ENCODE measurements at places on chromosomes 2 and 18.

- no peak for DNase-seq
These were observed 37.8 kb upstream of the TMEM18 start for GRCh38 chr2:715038-715437.

DNA sequence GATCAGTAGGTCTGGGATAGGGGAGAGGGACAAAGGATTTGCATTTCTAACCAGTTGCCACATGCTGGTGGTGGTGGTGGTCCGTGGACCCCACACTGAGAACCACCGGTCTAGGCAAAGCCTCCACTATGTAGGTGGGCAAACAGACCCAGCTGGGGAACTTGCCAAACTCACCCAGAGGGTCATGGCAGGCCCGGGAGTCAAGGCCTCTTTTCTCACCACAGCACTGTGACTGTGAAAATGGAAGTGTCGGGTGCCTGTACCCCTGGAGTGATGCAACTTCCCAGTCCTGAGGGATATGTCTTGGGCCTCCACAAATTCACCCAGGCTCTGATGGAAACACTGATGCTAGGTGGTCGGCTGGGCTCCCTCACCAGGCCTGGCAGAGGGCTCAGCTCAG, 101.2 kb upstream of the SMAD2 start:
- DNase-seq, result no peak

- DNase-seq, result no peak
These were observed 216.8 kb downstream of the RAD51AP2 start for GRCh38 chr2:17301437-17301836.

DNA sequence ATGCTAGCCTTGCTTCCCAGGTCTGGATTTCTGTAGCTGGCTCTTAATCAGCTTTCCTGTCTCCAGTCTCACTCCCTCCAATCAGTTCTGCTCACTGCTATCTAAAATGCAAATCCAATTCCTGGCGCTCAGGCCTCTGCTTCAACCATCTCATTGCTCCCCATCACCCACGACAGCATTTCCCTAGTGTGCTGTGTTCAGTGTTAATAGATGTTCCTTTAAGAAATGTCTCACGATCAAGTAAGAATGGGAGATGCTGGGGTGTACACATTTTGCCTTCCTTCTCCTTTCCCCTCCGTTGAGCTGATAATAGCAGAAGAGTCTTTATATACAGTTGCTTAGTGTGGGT, 1.6 kb upstream of the PUM2 start:
- no peak for DNase-seq

DNA sequence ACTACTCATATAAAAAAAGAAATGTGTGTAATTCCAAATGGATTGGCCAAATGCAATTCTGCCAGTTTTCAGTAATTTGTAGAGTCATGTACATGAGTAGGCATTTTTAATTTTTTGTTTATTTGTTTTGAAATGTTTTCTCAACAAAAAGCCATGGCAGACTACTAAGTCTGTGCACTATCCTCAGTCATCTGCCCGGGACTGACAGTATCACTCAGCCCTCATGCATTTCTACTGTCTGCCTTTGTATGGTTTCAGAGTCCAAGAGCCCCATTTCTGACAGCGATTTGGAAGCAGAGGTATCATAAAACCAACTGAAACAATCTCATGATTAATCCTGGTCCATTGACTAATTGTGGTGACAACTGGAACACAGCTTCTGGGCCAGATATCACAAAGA, 109.9 kb upstream of the NYAP2 start:
- DNase-seq, result no peak

- DNase-seq, result no peak
These were observed 277.3 kb downstream of the MBD5 start for GRCh38 chr2:148298196-148298595.

DNA sequence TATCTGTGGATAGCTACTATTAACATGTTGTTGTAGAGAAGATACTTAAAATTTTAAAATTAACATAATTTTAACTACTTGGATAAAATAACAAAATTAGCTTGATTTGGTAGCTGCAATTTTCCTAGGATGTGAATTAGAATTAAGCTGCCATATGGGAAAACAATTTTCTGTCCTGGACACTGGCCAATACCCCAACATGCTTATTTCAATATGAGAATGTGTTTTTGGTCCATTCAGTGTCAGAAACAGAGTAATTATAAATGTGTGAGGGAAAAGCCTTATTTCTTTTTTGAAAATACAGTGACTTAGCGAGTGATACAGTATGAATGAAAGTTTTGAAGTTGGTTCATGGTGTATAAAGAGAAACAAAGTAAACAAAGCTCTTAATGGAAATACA, 948.3 kb upstream of the GYPC start:
- DNase-seq, result no peak

GRCh38 chr2:51031021-51031780, 731 bp downstream of the NRXN1 start:
- no peak for DNase-seq

- no peak for DNase-seq
These were observed 347.0 kb downstream of the KIAA1328 start for GRCh38 chr18:37175727-37176620.

DNA sequence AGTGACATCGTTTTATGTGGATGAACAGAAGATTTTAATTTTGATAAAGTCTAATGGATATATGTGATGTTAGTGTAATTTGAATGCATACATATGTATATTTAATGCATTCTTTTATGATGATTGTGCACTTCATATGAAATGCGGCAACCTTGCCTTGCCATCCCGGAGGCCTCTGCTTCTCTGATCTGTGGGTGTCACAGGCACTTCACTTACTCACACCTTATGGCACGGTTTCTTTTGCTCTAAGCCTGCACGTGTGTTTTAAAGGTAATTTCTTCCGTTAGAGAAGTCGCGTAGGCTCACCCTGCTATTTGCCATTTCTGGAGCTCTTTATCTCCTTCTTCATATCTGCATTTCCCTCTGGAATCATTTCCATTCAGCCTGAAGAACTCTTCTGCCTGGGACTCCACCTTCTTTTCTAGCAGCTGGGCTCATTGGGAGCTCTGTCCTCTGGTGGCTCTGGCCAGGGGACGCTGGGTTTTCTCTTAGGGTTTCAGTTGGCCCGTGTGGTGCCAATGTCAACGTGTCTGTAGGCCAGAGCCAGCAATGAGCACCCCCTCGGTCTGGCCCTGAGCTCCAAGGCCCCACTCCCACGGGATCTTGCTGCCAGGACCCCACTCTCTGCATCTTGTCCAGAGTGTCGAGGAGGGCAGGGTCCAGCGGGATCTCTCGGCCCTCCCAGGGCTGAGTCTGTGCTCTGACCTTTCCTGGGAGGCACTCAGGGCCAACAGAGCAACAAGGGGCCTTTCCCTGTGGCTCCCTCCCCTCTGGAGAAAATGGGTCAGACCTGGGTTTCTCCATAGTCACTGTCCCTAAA, 97.3 kb downstream of the RTP5 start:
- DNase-seq, result no peak

- DNase-seq, result no peak
These were observed 61.1 kb downstream of the ANTXR1 start for GRCh38 chr2:69073928-69074570.

DNA sequence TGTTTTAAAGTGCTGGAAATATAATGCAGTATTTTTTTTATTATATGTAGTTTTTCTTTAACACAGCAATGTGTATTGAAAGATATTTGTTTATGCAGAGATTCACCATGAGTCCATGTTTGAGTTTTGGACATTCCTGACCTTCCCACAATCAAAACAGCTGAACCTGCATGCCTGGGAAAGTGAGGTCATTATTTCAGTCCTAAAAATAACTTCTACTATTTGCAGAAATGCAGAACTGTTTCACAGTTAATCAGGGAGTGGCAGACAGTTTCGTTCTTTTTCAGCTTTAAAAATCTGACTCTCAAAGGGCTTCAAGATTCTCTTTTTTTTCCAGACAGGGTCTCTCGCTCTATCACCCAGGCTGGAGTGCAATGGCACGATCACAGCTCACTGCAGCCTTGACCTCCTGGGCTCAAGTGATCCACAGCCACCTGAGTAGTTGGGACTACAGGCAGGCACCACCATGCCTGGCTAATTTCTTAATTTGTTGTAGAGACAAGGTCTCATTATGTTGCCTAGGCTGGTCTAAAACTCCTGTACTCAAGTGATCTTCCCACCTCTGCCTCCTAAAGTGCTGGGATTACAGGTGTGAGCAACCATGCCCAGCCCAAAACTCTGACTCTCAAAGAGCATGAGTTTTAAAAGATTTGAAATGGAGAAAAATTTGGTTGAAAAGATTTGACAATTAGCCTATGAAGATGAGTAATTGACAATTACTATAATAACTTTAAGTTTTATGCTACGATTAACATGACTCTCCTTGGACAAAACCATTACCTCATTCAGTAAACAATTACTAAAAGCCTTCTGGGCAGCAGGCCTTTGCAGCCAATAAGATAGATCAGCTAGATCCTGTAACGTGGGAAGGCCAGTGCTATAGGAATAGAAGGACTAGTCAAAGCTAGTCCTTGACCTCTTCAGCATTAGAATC, 5.0 kb upstream of the MYL12B start:
- DNase-seq, result no peak

DNA sequence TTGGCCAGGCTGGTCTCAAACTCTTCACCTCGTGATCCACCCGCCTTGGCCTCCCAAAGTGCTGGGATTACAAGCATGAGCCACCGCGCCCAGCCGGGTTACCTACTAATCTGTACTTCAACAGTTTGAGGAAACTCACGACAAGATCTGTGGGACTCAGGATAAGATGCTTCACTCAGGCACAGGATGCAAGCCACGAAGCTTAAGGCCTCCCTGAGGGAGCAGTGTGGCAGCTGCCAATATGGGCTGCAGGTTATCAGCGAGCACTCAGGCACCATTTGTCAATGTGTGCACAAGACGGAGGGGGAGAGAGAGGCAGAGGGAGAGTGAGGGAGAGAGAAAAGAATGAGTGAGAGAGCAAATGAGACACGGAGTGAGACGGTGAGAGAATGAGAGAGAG, 173.6 kb upstream of the RAB6C start:
- DNase-seq, result no peak

GRCh38 chr2:17627434-17627833, 86.9 kb downstream of the VSNL1 start:
- no peak for DNase-seq

- no peak for DNase-seq
These were observed 290.2 kb upstream of the ACVR2A start for GRCh38 chr2:147554521-147555107.

DNA sequence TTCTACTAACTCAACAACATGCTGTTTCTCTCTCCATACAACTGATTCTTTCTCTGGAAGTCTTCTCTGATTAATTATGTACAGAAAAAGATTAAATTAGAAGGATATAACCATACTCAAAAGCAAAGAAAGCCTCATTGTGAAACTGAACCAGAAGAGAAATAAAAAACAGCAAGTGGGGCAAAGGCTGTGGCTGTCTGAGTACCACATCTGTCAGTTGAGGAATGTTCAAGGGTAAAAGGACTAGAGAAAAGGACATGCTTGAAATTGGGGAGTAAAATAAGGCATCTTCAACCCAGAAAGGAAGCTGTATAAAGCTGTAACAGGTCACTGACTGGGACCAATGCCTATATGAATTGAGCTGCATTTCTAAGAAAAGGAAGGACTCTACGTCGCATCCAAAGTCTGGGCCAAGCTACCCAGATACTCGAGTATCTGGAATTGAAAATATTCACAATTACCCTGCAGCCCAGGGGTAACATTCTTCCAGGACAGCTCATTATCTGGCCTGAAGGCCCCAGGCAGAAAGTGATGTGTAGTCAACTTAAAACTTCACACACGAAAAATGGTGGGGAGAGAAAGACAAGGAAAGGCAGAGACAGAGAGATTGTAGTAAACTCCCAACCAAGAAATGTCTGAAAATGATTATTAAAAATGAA, 356.0 kb upstream of the GALNT5 start:
- DNase-seq, result no peak

DNA sequence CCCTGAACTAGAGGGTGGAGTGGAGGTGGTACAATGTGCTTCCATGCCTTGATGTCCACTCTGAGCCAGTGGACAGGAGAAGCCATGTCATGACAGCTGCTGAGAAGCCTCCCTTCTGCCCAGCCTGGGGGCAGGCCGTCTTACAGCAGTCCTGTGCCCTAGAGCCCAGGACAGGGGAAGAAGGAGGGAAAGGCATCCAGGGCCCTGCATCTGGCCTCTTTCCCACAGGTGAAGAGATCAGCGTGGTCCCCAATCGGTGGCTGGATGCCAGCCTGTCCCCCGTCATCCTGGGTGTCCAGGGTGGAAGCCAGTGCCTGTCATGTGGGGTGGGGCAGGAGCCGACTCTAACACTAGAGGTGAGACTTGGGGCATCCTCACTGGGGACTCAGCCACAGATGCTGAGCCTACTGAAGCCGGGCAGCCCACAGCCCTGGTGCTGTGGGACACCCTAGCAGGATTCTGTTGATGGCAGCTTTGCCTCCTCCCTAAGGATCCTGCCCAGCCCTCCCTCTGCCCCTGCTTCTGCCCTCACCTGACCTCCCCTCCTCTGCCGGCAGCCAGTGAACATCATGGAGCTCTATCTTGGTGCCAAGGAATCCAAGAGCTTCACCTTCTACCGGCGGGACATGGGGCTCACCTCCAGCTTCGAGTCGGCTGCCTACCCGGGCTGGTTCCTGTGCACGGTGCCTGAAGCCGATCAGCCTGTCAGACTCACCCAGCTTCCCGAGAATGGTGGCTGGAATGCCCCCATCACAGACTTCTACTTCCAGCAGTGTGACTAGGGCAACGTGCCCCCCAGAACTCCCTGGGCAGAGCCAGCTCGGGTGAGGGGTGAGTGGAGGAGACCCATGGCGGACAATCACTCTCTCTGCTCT, 3.1 kb downstream of the IL36RN start:
- DNase-seq, result no peak

GRCh38 chr2:166572937-166573336, 78.9 kb upstream of the SCN7A start:
- no peak for DNase-seq

DNA sequence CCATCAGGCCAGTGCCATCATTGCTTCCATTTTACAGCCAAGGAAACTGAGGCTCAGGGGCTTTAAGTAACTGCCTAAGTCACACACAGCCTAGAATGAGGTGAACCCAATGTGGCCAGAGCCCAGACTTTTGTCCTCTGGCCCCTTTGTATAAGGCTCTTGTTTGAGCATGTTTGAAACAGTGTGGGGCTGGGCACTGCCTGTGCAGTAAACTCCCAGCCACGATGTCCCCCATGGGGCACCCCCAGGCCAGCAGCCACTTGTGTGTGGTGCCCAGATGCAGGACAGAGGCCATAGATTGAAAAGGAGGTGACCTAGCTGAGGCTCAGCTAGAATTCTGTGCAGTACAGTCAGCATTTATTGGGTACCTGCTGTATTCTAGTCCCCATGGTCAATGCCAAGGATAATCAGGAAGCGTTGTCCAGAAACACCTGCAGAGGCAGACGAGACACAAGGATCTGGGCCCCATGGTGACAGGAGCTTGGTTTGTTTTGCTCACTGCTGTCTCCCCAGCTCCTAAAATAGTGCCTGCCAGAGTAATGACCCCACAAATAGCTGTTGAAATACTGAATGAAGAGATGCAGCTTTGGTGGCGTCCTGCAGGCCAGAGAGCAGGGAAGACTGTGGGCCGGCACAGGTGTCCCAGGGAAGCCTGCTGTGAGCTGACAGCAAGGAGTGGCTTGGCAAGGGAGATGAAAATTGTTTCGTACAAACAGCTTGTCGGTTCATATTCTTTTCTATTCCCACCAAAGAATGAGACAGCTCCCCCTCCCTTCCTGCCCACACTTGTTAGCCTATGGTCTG, 160.7 kb downstream of the LDLRAD4 start:
- no peak for DNase-seq

- DNase-seq, result no peak
These were observed 155.7 kb upstream of the SH3BP4 start for GRCh38 chr2:234796045-234796591.

Data from CD4-positive, alpha-beta T cell treated with Interleukin-4 for 4 hours (primary cell).